ENCODE measurements at places on chromosomes 12 and 14. TPM values are rescaled to one million over a fixed set of nuclear protein-coding genes. Genes with fewer than 3 reads are reported as not detected.
A peak's percentile ranks its signal among the peaks of the same experiment; 100 is the strongest.

- peak; percentile 61 for DNase-seq
Measured at GRCh38 chr14:100144996-100145646, 14.3 kb downstream of the DEGS2 start.

DNA sequence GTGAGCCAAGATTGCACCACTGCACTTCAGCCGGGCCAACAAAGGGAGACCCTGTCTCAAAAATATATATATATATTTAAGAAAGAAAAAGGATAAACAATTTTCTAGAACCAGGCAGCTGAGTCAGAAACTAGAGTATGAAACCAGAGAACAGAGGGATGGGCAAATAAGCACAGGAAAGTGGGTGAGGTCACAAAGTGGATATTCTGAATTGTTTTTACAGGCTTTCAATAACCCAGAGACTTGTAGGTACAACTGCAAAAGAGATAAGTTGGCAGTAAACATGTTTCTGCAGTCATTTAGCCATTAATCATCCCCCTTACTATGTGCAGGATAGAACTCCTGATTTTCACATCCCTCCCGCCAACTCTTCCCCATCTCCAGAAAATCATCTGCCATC lies 94.2 kb downstream of the BTG1 start:
- DNase-seq = no peak

DNA sequence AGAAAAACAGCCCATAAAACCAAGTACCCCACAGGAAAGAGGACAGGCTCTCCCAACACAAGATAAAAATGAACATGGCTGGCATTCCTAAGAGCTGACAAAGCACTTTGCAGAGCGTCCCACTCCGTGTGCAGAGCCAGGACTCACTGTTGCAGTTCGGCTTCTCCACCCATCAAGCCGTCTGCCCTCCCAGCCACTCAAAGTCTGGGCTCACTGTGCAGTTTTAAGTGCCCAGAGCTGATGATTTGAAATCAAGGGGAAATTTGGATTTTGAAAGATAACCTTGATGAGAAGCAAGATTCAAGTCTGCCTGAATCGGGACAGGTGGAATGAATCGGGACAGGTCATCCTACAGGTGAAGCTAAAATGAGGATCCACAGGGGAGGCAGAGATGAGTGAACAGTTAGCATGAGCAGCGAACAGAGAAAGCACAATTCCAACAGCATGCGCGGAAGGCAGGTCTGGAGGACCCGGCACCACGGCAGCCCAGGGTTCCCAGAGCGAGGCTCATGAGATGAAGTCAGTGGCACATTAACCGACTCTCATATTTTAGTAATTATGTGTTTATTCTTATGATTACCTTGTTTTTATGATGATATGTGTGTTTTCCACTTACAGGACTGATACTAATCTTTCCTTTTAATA lies 39.8 kb upstream of the GPR68 start:
- no peak for DNase-seq

- DNase-seq = no peak
Measured at GRCh38 chr14:41490323-41490722, 116.4 kb upstream of the LRFN5 start.

DNA sequence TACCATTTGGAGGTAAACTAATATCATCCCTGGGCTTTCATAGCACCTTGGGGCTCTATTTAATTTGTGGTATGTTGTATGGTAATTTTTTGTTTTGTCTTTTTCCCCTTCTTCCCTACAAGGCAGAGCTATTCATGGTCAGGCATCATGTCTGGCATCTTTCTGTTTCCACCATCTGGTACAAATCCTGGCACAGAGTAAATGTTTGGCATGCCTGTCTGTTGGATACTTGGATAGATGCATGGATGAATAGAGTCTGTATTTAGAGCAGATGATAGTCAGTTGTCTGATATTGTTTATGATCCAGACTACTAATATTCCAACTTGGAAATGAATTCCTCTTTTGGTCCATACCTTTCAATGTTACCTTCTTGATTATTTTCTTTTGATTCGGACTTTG lies 139.8 kb downstream of the NEDD1 start:
- no peak for DNase-seq

DNA sequence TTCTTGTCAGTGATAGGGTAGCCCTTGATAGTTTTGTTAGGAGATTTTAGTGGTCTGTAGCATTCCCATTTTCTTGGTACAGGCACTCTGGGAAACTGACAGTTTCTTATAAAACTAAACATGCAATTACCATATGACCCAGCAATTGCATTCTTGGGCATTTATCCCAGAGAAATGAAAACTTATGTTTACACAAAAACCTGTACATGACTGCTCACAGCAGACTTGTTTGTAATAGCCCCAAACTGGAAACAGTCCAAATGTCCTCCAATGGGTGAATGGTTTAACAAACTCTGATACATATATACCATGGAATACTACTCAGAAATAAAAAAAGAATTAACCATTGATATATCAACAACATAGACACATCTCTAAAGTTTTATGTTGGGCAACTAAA lies 75.5 kb downstream of the BORCS5 start:
- DNase-seq = no peak

GRCh38 chr12:104673696-104674482 lies 217.1 kb downstream of the CHST11 start:
- DNase-seq = no peak

DNA sequence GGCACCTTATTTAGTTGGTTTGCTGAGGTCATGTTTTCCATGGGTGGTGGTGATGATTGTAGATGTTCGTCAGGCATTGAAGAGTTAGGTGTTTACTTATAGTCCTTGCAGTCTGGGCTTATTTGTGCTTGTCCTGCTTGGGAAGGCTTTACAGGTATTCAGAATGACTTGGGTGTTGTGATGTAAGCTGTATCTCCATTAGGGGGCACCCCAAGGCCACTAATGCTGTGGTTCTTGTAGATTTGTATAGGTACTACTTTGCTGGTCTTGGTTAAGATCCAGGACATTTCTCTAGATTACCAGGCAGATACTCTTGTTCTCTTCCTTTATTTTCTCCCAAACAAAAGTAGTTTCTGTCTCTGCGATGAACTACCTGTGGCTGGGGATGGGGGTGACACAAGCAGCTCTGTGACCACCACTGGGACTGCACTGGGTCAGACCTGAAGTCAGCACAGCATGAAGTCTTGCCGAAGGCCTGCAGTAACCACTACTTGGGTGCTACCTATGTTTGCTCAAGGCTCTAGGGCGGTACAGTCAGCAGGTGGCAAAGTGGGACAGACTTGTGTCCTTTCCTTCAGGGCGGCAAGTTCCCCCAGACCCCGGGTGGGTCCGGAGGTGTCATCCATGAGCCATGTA lies 35.8 kb upstream of the FBXO33 start:
- DNase-seq = no peak

DNA sequence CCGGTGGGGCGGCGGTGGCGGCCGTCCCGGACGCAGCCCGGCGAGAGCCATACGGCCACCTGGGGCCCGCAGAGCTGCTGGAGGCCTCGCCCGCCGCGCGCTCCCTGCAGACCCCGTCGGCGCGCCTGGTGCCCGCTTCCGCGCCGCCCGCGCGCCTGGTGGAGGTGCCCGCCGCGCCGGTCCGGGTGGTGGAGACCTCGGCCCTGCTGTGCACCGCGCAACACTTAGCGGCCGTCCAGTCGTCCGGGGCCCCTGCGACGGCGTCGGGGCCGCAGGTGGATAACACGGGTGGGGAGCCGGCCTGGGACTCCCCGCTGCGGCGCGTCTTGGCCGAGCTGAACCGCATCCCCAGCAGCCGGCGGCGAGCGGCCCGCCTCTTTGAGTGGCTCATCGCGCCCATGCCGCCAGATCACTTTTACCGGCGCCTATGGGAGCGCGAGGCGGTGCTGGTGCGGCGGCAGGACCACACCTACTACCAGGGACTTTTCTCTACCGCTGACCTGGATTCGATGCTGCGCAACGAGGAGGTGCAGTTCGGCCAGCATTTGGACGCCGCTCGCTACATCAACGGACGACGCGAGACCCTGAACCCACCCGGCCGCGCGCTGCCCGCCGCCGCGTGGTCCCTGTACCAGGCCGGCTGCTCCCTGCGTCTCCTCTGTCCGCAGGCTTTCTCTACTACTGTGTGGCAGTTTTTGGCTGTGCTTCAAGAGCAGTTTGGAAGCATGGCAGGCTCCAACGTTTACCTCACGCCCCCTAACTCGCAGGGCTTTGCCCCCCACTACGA lies 716 bp downstream of the RIOX1 start:
- peak; percentile 82 for DNase-seq

DNA sequence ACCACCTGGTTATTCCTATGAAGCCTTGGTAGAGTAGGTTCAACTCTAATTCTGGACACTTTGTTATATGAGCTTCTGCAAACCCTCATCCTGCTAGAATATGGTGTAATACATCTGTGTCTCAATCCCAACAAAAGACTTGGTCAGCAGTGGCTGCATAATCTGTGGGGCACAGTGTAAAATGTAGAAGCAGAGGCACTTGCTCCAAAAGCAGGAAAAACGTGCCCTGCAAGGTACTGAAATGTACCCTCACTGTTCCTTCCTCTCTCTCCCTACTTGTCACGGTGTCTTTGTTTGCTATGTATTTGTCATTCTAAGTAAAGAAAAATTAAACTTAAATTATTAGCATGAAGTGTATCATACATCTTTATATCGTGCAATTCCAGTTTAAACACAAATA lies 267.9 kb downstream of the BCL11B start:
- DNase-seq = no peak

GRCh38 chr12:119803381-119803791 lies 73.7 kb downstream of the CIT start:
- DNase-seq = no peak

DNA sequence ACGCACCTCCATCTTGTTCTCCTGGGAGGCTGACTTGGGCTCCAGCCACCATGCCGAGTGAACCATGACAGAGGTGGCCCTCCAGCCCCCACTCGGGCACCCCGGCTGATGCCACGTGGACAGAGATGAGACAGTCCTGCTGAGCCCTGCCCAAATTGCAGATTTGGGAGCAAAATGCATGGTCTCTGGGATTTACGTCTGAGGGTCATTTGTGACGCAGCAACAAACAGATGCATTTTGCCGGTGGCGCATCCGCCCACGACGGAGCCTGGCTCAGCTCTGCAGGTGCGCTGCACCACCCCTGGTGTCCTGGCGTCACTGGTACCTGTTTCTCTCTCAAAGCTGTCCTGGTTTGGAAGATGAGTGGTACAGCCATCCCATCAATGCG lies 31.1 kb upstream of the INF2 start:
- no peak for DNase-seq

DNA sequence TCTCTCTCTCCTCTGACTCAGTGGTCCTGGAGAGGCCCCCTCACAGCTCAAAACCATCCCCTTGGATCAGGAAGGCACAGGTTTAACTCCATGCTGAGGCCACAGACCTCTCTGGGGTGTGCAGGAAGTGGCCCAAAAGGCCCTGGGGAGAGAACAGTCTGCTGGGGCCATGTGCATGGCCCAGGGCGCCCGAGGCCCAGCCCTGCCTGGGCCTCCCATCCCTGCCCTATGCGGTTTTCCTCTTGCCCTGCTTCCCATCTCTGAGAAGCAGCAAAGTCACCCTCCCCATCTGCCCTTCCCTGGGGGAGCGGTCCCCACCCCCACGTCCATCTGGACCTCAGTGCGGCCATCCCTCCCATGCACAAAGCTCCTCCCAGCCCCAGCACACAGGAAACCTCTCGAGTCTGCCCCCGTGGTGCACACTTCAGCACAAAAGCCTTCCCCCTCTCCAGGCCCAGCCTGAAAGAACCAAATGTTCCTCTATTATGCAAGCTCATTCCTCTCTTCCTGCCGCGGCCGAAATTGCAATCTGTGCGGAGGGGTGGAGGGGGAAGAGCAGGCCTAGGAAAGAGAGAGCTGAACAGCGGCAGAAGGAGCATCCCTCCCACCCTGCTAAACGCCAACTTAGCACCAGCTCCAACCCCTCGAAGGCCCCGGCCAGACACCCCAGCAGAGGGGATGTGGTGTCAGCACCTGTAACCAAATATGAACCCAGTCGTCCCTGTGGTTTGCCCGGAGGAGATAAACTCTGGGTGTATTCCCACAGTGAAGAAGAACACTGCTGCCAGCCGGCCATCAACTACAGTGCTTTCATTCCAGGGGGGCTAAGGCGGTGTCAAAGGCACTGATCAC lies 108.5 kb downstream of the SCARB1 start:
- peak; percentile 85 for DNase-seq

- DNase-seq = no peak
Measured at GRCh38 chr12:112353393-112353792, 28.8 kb downstream of the HECTD4 start.

GRCh38 chr12:70267550-70267949 lies 24.3 kb downstream of the CNOT2 start:
- no peak for DNase-seq

DNA sequence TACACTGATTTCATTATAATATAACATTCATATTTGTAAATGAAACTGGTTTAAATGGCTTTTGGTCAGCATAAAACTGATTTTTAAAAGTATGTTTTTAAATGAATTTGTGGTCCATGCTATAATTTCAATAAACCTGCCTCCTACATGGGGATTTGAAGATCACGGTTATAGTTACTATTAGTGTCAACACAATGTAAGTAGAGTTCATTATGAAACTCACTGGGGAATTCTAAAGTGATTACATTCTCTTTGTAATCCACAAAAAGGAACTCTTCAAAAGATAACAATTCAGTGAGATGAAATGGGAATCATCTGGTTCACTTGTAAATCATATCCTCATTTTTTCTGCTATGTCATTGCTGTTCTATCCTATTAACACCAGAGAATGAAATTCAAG lies 204.5 kb upstream of the G2E3 start:
- no peak for DNase-seq

GRCh38 chr14:71645656-71646055 lies 286.6 kb upstream of the RGS6 start:
- no peak for DNase-seq

DNA sequence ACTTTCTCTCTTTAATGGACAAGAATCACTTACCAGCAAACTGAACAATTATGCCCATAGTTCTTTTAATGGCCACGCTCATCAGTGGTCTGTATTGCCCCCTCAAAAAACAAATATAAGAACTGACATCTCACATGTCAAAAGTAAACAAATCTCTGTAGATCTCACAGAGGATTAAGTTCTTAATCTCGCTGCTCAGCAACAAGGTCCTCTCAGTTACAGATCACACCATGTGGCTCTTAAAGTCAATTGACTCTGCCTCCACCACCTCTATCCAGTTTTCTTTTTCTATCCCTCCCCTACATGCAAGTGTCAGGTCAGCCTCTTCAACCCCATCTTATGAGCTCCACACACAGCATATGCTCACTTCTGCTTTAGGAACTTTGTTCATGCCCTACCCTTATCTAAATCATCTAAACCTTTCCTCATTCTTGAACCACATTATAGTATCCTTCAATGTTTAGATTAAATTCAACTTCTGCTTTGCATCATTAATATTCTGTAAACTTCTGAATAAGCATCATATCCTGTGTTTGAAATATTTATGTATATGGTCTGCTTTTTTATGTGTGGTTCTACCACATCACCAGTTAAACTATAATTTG lies 7.2 kb downstream of the ADAM20 start:
- no peak for DNase-seq

Gene RNASE2
- total RNA-seq = 0.33 TPM

Gene TAS2R14
- 0.73 TPM for total RNA-seq

Gene EEA1
- total RNA-seq = 12.5 TPM

Gene TOMM20L
- not detected for total RNA-seq

Gene DNAJC22
- total RNA-seq = 42.3 TPM

Gene LGR5
- 0.13 TPM for total RNA-seq

All from left lobe of liver (tissue), 2 donors.